Liver (tissue), 10 donors: ENCODE measurements at places on chromosomes 16 and 17. TPM values are rescaled to one million over a fixed set of nuclear protein-coding genes. Genes with fewer than 3 reads are reported as not detected.

The CMTM2 gene
- polyA plus RNA-seq: 0.67 TPM

The SEC14L1 gene
- 19.0 TPM for polyA plus RNA-seq

DNA sequence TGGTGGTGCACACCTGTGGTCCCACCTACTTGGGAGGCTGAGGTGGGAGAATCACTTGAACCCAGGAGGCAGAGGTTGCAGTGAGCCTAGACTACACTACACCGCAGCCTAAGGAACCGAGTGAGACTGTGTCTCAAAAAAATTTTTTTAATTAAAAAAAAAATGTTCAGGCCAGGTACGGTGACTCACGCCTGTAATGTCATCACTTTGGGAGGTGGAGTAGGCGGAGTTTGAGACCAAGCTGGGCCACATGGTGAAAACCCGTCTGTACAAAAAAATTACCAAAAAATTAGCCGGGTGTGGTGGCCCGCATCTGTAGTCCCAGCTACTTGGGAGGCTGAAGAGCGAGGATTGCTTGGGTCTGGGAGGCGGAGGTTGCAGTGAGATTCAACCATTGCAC lies 3.6 kb upstream of the FAM222B start:
- no peak overlapping the region for H3K4me3 ChIP-seq
- no peak overlapping the region for H3K27ac ChIP-seq
- no peaks in the 10 kb centered on the region for H3K36me3 ChIP-seq
- H3K4me1 ChIP-seq: peaks cover 9% of the 10 kb centered on the region
- DNase-seq: no peak

GRCh38 chr17:43171586-43172487 lies 823 bp downstream of the NBR1 start:
- no peaks in the 10 kb centered on the region for H3K27me3 ChIP-seq
- H3K4me1 ChIP-seq: peaks cover 34% of the 10 kb centered on the region
- H3K36me3 ChIP-seq: peaks cover under 1% of the 10 kb centered on the region
- peak overlapping the region; percentile 90 for H3K4me3 ChIP-seq
- DNase-seq: peak; percentile 38
